GM12878 (cell line): ENCODE measurements at places on chromosomes 12 and 14. TPM values are rescaled to one million over a fixed set of nuclear protein-coding genes. Genes with fewer than 3 reads are reported as not detected.
A peak's percentile ranks its signal among the peaks of the same experiment; 100 is the strongest.

GRCh38 chr12:45089411-45090075 lies 38.6 kb upstream of the DBX2 start:
- no peak overlapping the region for H3K4me3 ChIP-seq
- no peak for DNase-seq
- H3K4me1 ChIP-seq = no peaks in the 10 kb centered on the region
- H3K36me3 ChIP-seq = no peaks in the 10 kb centered on the region
- H3K27me3 ChIP-seq = no peaks in the 10 kb centered on the region

DNA sequence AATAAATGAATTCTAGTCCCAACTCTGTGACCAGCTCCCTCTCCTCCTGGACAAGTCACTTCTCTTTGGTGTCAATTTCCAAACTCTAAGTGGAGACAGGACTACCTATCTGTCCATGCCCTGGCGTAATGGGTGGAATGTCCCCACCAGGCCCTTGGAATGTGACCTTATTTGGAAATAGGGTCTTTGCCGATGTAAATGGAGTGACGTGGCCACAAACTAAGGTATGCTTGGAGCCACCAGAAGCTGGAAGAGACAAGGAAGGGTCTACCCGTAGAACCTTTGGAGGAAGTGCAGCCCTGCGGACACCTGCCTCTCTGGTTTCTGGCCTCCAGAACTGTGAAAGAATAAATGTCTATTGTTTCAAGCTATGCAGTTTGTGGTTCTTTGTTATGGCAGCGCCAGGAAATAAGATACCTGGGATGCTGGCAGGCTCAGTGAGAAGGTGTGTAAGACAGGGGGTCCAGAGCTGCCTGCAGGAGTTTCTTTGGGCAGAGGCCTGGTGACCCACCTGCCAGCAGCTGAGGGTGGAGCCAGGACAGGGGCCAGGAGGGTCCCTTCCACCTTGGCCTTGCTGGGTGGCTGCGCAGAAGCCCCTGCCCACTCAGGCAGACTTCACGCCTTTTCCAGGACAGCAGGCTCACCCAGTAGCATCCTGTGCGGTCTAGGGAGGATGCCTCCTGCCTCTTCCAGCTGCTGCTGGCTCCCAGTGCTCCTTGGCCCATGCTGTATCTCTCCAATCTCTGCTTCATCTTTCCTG lies 45.8 kb downstream of the ARL6IP4 start:
- no peaks in the 10 kb centered on the region for H3K4me1 ChIP-seq
- H3K27ac ChIP-seq = no peak overlapping the region
- no peaks in the 10 kb centered on the region for H3K36me3 ChIP-seq
- no peak for DNase-seq
- no peak overlapping the region for H3K4me3 ChIP-seq

DNA sequence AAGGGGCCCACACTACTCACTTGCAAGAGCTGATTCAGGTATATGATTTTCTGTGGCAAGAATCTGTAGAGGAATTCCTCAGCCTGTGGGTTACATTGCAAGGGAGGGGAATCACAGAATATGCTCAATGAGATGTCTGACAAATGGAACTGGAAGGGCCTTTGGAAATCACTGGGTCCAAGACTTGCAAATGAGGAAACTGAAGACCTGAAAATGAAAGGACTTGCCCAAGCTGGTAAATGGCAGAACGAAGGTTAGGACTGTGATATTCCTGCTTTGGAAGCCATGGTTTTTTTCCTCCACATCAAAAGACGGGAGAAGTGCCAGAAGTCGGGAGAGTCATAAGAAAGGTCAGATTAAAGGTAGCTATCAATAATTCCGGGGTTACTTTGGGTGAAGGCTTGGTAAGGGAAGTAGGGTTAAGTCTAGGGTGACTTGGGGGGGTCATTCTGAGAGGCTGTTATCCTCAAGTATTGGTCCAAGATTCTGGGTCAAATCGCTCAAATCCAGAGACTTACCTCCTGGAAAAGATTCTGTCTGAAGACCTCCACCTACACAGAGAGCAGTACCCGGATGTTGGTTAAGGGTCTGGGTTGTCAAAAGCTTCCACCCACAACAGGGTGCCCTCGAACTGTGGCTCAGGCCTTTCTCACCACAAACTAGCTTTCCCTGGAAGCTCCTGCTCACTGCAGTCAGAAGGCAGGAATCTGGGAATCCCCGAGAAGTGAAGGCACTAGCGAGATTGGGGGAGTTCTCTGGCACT lies 539 bp downstream of the PSME2 start:
- peak overlapping the region; percentile 82 for H3K4me3 ChIP-seq
- peak overlapping the region; percentile 94 for H3K27ac ChIP-seq
- peaks cover 8% of the 10 kb centered on the region for H3K36me3 ChIP-seq

- H3K36me3 ChIP-seq = no peaks in the 10 kb centered on the region
- no peaks in the 10 kb centered on the region for H3K27me3 ChIP-seq
- H3K4me3 ChIP-seq = no peak overlapping the region
These were observed 192.2 kb upstream of the ARHGAP5 start for GRCh38 chr14:31884776-31885379.

DNA sequence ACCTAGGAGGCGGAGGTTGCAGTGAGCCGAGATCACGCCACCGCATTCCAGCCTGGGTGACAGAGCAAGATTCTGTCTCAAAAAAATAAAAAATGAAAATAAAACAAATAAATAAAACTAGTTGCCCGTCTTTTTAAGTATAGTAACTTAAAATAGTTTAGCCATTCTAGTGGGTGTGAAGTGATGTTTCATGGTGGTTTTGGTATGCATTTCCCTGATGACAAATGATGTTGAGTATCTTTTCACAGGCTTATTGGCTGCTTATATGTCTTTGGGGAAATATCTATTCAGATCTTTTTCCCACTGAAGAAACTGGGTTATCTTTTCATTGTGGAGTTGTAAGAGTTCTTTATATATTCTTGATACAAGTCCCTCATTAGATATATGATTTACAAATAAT lies 102.4 kb upstream of the METAP2 start:
- H3K4me1 ChIP-seq = no peaks in the 10 kb centered on the region
- no peak for DNase-seq
- no peaks in the 10 kb centered on the region for H3K36me3 ChIP-seq
- no peak overlapping the region for H3K4me3 ChIP-seq
- H3K27ac ChIP-seq = no peak overlapping the region
- no peaks in the 10 kb centered on the region for H3K27me3 ChIP-seq

DNA sequence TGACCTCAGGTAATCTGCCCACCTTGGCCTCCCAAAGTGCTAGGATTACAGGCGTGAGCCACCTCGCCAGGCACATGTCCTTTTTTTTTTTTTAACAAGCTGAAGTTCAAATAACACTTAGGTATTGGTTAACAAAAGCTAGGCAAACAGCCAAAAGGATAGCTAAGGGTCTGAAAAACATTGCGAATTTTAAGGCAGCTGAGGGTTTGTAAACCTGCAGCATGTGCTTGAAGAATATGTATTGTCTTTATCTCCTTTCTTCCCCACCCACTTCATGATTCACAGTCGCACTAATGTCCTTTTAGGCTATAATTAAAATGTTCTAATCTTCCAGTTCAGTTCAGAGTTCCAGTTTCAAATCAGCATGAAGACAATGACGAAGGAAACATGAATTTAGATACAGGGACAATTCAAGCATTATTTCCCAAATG lies 30.1 kb upstream of the CERS5 start:
- no peak overlapping the region for H3K27ac ChIP-seq
- H3K36me3 ChIP-seq = peaks cover 20% of the 10 kb centered on the region; the same call in 1 of the 2 replicates
- H3K27me3 ChIP-seq = no peaks in the 10 kb centered on the region
- no peak overlapping the region for H3K4me3 ChIP-seq
- no peak for DNase-seq

GRCh38 chr12:90631591-90632212 lies 323.3 kb downstream of the CCER1 start:
- no peaks in the 10 kb centered on the region for H3K27me3 ChIP-seq
- DNase-seq = no peak
- H3K4me3 ChIP-seq = no peak overlapping the region
- H3K27ac ChIP-seq = no peak overlapping the region
- no peaks in the 10 kb centered on the region for H3K4me1 ChIP-seq

GRCh38 chr12:119505001-119505400 lies 88.6 kb upstream of the TMEM233 start:
- no peak overlapping the region for H3K27ac ChIP-seq
- no peaks in the 10 kb centered on the region; the same call in 1 of the 2 replicates for H3K27me3 ChIP-seq
- no peak for DNase-seq
- H3K36me3 ChIP-seq = no peaks in the 10 kb centered on the region
- H3K4me1 ChIP-seq = no peaks in the 10 kb centered on the region

- no peaks in the 10 kb centered on the region for H3K36me3 ChIP-seq
- H3K27ac ChIP-seq = no peak overlapping the region
- H3K27me3 ChIP-seq = no peaks in the 10 kb centered on the region; the same call in 1 of the 2 replicates
- DNase-seq = peak; percentile 7
These were observed 80.3 kb downstream of the ESRRB start for GRCh38 chr14:76456200-76456599.

GRCh38 chr12:120103371-120103770 lies 13.2 kb downstream of the RAB35 start:
- H3K4me3 ChIP-seq = no peak overlapping the region
- H3K36me3 ChIP-seq = peaks cover 32% of the 10 kb centered on the region
- DNase-seq = no peak
- peaks cover 16% of the 10 kb centered on the region for H3K4me1 ChIP-seq
- no peaks in the 10 kb centered on the region for H3K27me3 ChIP-seq

GRCh38 chr14:91400696-91401095 lies 16.9 kb downstream of the CCDC88C start:
- H3K27ac ChIP-seq = peak overlapping the region; percentile 67
- H3K27me3 ChIP-seq = no peaks in the 10 kb centered on the region
- peaks cover 13% of the 10 kb centered on the region for H3K36me3 ChIP-seq

- peaks cover 2% of the 10 kb centered on the region; the same call in 1 of the 2 replicates for H3K27me3 ChIP-seq
- DNase-seq = no peak
- H3K4me1 ChIP-seq = no peaks in the 10 kb centered on the region
- no peak overlapping the region for H3K27ac ChIP-seq
- H3K4me3 ChIP-seq = no peak overlapping the region
These were observed 113.5 kb downstream of the C12orf75 start for GRCh38 chr12:105443802-105444652.

The TDRD9 gene
- polyA plus RNA-seq = not detected in 2 replicates

The NOXRED1 gene
- polyA plus RNA-seq = 0.06 and 0.12 TPM in 2 replicates

The PTPRO gene
- polyA plus RNA-seq = 1.3 and 1.6 TPM in 2 replicates

The MDM1 gene
- polyA plus RNA-seq = 22.6 and 25.3 TPM in 2 replicates

The HOXC13 gene
- not detected in 2 replicates for polyA plus RNA-seq

The RASSF9 gene
- polyA plus RNA-seq = not detected in 2 replicates

The DEGS2 gene
- 0.22 and 0.52 TPM in 2 replicates for polyA plus RNA-seq
